Stimulated activated CD4-positive, alpha-beta T cell treated with anti-CD3 and anti-CD28 coated beads, TNF-alpha, amount 100 ng/mL, for 48 hours (primary cell): ENCODE measurements at places on chromosomes 6 and 20.

GRCh38 chr6:967701-968100 is 274.8 kb upstream of the EXOC2 start:
- DNase-seq, result no peak

- DNase-seq, result no peak
Observed at GRCh38 chr6:52557389-52558265, 19.2 kb downstream of the TRAM2 start.

DNA sequence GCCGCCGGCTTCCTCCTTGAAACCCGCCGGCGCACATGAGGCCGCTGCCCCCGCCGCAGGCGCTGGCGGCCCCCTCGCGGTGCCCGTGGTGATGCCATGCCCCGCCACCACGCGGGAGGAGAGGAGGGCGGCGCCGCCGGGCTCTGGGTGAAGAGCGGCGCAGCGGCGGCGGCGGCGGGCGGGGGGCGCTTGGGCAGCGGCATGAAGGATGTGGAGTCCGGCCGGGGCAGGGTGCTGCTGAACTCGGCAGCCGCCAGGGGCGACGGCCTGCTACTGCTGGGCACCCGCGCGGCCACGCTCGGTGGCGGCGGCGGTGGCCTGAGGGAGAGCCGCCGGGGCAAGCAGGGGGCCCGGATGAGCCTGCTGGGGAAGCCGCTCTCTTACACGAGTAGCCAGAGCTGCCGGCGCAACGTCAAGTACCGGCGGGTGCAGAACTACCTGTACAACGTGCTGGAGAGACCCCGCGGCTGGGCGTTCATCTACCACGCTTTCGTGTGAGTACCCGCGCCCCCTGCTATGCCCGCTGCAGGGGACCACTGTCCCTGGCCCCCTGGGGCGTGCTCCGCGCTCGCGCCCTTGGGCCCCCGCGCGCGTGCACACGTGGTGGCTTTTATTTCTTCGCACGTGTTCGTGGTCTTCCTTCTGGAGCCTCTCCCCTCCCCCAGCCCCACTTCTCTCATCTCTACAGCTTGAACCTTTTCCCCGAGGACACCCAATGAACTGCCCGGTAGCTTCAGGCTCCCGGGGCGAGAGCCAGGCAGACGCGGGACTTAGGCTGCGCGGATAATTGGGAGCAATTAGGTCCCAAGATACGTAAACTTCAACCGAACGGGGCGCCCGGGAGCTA is 453 bp downstream of the KCNQ5 start:
- DNase-seq, result peak; percentile 40

GRCh38 chr20:1313236-1313964 is 15.5 kb downstream of the SDCBP2 start:
- peak; percentile 41 for DNase-seq

GRCh38 chr20:1838556-1839279 is 56.5 kb upstream of the SIRPA start:
- DNase-seq, result no peak

DNA sequence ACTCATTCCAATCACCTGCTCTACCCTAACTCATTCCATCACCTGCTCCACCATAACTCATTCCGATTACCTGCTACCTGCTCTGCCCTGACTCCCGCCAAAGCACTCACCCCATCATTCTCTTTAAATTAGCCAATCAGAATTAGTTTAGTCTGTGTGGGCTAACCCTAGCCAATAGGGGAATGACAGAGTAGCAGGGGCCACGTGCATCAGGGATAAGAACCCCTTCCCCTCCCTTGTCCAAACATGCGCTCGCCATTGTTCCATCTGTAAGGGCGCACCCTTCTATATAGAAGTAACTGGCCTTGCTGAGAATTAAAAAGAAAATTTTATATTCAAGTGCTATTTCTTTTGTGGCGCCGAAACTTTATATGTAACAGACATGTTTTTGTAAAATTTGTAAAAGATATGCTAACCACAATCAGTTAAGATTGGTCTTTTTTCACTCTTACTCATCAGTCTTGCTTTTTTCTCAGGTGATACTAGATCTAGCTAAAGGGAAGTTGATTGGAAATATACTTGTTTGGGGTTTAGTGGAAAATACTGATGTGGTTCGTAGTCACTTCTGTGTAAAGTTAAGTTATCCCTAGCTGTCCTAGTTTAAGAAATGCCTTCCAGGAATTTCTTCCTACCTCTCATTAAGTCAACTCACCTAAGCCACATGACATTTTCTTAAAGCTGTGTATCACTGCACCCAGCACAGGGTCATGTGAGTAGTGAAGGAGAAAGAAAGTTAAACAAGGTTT is 16.5 kb downstream of the RTN4IP1 start:
- no peak for DNase-seq

- no peak for DNase-seq
Observed at GRCh38 chr6:157014871-157015270, 237.7 kb downstream of the ARID1B start.

- DNase-seq, result no peak
Observed at GRCh38 chr6:106536851-106537250, 92.4 kb downstream of the RTN4IP1 start.

DNA sequence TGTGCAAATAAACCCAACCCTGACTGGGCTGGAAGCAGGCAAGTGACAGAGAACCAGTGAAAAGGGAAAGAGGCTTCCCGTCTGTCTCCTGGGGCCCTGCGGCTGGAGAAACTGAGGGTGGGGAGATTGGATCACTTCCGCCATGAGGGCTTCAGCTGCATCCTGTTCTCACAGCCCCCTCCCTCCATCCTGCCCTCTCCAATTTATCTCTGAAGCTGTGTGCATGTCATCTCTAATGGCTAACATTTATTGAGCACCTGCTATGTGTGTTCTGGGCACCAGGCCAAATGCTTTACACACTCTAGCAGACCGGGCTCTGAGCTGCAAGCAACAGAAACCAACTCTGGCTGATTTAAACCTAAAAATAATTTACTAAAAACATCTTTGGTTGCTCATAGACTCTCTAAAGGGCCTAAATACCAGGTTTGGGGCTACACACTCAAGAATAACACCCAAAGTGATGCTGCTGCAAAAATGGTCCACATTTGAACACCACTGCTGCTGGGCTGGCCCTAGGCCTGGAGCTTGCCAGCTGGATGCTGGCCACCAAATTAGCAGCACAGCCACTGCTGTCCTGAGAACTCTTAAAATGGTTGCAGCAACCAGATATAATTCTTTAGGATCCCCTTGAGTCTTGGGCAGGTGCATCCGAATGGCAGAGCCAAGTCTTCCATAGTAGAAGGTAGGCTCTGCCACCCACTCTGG is 123.6 kb upstream of the LRFN2 start:
- DNase-seq, result no peak

- no peak for DNase-seq
Observed at GRCh38 chr6:50681213-50681824, 32.0 kb upstream of the TFAP2D start.

DNA sequence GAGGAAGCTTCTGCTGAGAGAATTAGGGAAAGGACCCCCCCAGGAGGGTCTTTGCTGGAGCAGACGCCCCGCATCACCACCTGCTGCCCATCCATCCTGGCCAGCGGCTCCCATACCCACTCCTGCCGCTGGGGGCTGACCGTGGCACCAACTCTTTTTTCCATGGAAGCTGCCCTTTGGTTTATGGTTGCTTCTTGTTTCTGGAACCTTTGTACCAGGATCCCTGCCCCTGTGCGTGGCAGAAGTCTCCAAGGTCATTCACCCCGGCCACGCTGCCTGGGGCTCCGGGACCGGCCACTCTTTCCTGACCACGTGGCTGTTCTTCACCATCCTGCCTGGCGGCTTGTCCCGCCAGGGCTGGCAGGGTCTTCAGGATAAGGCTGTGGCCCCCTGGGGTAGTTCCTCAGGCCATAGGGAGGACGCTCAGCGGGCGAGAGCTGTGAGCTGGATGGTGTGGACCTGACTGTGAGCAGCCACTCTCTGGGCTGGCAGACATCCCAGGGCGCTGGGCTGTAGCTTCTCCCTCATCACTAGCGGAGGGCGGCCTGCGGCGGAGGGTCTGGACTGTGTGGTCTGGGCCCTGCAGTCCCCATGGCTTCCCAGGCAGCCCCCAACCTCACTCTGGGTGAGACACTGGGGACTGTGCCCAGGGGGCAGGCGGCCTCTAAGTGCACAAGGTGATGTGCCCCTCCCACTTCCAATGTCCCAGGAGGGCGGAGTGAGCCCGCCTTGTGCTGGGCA is 22.8 kb upstream of the RBBP8NL start:
- DNase-seq, result no peak

GRCh38 chr6:100566563-100566962 is 101.8 kb upstream of the SIM1 start:
- DNase-seq, result no peak

DNA sequence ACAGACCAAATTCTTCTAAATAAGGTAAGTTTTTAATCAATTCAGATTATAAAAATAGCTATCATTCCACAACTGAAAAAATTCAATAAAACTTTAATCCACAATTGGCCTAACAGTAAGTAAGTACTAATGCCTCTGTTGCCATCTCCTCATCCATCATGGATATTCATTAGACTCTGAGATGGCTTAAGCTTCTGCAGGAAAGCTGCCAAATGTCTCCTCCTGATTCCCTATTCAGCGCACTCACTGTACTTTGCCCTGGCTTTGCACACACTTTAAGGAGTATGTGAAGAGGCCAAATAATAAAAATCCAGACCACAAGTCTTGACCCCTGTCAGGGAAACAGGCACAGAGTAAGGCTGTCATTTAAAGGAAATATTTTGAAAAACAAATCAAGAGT is 23.6 kb downstream of the PGM3 start:
- no peak for DNase-seq

DNA sequence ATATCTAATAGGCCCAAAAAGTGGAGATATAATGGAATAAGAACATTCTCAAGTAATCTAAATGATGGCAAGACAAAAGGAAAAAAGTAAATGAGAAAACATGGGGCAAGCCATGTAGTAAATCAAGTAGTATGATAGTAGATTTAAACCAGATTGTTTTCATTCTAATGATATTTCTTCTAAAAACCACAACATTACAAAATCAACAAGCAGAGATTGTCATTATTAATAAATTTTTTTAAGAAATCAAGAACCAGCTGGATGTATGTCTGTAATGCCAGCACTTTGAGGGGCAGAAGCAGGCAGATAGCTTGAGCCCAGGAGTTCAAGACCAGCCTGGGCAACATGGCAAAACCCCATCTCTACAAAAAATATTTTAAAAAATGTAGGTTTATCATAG is 155.0 kb downstream of the RNGTT start:
- DNase-seq, result no peak

GRCh38 chr20:37418591-37419109 is 72.7 kb downstream of the SRC start:
- DNase-seq, result no peak

DNA sequence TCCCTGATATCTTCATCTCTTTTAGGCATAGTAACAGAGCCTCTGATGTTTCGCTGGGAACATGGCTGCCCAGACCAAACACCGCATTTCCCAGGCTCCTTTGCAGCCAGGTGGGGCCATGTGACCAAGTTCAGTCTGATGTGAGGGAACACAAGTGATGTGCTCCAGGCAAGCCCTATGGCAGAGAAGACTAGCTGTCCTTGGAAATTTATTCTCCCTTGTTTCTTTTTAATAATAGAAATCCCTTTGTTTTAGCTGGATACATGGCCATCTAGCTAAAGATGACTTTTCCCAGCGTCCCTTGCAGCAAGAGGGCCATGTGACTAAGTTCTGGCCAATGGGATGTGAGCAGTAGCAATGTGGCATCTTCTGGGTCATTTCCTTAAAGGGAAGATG is 30.8 kb downstream of the SLC2A10 start:
- no peak for DNase-seq
